ENCODE measurements at places on chromosomes 1 and 21.

GRCh38 chr1:231666220-231666936, 39.8 kb downstream of the DISC1 start:
- DNase-seq = no peak

GRCh38 chr21:44527983-44528633, 11.9 kb downstream of the KRTAP10-1 start:
- no peak for DNase-seq

GRCh38 chr1:50023292-50024159, at the start of gene AGBL4:
Gene AGBL4 (minus strand): TSS chr1:50023954.
- no peak for DNase-seq

- DNase-seq = no peak
Measured at GRCh38 chr1:94532077-94532476, 9.5 kb downstream of the F3 start.

- DNase-seq = peak; percentile 7
Measured at GRCh38 chr1:173954179-173954578, 37.1 kb upstream of the SERPINC1 start.

- DNase-seq = no peak
Measured at GRCh38 chr1:1062348-1063163, 11.6 kb downstream of the RNF223 start.

DNA sequence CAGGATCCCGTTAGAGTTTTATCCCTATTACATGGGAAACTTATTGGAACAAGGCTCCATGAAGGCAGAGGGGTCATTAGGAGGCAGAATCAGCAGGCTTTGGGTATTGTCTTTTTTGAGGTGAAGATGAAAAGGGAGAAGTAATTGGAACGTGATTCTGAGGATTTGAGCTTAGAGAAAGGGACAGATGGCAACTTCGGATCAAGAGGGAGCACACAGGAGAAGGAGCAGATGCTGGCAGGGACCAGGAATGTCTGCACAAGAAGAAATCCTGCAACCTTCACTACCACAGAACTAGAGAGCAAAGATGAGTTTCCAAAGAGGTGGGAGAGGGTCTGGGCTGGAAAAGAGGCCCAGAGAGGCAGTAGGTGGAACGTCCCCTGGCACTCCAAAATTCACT, 202.8 kb downstream of the RRAGC start:
- no peak for DNase-seq

DNA sequence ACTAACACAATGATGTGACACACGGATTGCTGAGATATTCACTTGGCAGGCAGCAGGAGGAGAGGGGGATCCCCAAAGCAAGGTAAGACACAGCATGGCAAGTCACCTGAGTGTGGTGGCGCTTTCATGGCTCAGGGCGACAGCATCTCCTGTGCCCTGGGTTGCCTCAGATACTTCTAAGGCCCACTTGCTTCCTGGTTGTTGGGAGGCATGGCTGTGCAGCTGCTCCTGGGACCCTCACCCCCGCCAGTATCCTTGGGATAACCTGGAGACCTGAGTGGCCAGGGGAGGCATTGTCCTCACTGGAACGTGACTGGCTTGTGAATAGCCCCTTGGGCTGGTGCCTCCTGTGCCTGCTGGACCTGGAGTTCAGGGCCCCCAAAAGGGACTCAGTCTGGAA, 69.8 kb downstream of the STUM start:
- no peak for DNase-seq

GRCh38 chr1:13543451-13544220, 29.8 kb upstream of the LRRC38 start:
- DNase-seq = peak; percentile 74

All from AG08395 (cell line).